ENCODE measurements at places on chromosomes 4 and X.

DNA sequence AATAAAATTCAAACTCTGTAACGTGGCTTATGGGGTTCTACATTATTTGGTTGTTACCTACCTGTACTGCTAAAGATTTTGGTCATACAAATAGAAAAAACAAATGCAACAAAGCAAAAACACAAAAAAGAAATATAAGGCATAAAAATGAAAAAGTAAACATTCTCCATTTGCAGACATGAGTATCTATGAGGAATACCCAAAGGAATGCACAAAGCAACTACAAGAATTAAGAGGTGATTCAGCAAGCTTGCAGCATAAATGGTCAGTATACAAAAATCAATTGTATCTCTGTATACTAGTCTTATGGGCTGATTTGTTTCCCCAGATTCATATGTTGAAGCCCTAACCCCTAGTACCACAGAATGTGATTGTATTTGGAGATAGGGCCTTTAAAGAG lies 3.6 kb upstream of the PDE5A start:
- DNase-seq, result no peak

DNA sequence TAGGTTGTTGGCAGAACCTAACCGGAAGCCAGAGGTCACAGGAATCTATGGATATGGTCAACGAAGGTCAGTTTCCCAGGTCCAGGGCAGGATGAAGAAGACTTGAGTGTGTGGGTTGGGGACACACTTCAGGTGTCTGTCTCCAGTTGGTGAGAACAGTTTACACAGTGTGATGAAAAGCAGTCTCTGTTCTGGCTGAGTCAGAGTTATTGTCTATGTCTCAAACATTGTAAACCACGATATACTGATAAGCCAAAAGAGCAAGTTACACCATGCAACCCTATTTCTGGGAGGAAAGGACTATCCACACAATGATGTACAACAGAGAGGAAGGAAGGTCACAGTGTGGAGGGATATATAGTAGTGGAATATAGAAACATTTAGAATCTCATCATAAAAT lies 187.1 kb upstream of the C1QTNF7 start:
- DNase-seq, result no peak

DNA sequence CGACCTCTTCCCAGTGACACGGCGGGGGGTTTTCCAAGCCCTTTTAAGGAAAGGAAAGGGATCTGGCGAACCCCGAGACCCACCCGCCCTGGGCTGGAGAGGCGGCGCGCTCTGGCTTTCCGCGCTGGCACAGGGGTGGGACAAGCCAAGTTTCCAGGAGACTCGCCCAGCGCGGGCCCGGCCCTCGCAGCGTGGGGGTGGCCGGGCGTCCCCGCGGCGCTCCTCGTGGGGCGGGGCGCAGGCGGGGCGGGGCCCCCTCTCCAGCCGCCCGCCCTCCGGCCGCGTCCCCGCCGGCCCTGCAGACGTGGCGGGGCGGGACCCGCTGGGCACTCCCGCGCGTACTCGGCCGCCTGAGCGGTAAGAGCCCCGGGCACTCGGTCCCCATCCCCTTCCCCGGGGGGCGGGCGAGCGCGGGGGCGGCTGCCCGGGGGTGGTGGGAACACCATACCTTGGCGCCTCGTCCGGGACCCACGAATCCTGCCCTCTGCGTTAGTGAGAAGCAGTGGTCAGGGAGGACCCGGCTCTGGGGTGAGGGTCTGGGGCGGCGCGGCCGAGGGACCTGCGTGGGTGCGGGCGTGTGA lies at the start of gene FAM114A1:
Gene FAM114A1, plus strand, starts transcription at position 329 of the 581 bp plus-strand sequence. CDS start 10,273 bp downstream, outside the sequence.
- peak; percentile 70 for DNase-seq

- no peak for DNase-seq
Measured at GRCh38 chr4:119729835-119730670, 101.4 kb upstream of the PDE5A start.

DNA sequence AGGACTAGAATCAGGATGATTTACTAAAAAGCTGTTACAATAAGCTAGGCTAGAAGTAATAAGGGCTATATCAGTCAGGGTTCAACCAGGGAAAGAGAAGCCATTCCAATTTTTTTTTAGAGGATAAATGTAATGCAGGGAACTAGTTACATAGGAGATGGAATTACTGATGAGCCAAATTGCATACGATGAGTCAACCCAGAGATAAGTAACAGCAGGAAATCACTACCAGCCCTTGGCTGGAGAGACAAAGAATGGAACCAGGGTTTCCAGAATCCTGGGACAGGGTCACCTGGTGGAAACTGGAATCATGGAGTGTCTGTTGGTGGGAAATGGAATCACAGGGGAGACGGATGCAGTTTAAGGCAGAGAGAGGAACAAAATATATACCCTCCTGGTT lies 13.1 kb upstream of the MAGEA4 start:
- no peak for DNase-seq

GRCh38 chr4:26858947-26859401 lies 1.7 kb upstream of the STIM2 start:
- no peak for DNase-seq

DNA sequence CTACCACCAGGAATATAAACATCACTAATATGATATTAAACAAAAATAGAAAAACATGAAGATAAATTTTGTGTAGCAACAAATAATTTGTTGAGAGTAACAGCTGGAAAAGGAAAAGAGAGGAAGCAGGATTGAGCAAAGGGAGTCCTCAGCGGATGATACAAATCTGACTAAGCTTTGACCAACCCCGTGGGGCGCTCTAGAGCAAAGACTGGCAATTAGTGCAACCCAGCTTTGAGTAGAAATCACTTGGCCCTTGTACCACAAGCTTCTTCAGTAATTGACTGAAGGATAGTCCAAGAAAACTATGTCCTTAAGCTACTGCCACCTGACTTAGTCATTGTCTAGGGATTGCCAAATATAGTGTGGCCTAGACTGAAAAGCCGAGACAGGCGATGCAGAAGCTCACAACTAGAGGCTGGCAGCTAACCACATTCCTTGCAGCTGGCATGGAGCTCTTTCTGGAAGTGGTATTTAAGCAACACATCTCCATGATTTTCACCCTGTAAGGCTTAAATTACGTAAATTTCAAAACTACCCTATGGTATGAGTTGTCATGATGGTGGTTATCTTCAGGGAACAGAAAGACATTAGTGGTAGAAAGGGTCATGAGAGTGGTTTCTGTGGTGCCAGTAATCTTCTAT lies 396.0 kb downstream of the PDGFC start:
- no peak for DNase-seq

- no peak for DNase-seq
Measured at GRCh38 chr4:29983890-29984289, 736.3 kb upstream of the PCDH7 start.

- DNase-seq, result no peak
Measured at GRCh38 chr4:689723-690122, 772 bp upstream of the SLC49A3 start.
